Fibroblast of the aortic adventitia (primary cell): ENCODE measurements at places on chromosomes 6 and 20. TPM values are rescaled to one million over a fixed set of nuclear protein-coding genes. Genes with fewer than 3 reads are reported as not detected.

EPHA7 gene
- total RNA-seq, result 0.65 and 1.5 TPM in 2 replicates

FRMD1 gene
- total RNA-seq, result not detected in 2 replicates

COL11A2 gene
- 0.09 and 0.74 TPM in 2 replicates for total RNA-seq

KCNK16 gene
- not detected in 2 replicates for total RNA-seq

CST2 gene
- total RNA-seq, result 0.36 TPM in 1 of 2 replicates, not detected in the other

BYSL gene
- 4.2 and 14.2 TPM in 2 replicates for total RNA-seq

SLC25A27 gene
- total RNA-seq, result 6.2 and 27.3 TPM in 2 replicates

FAM162B gene
- total RNA-seq, result 1.6 TPM in 1 of 2 replicates, not detected in the other

C2 gene
- total RNA-seq, result 4.4 and 48.2 TPM in 2 replicates

YTHDF1 gene
- 24.8 and 28.6 TPM in 2 replicates for total RNA-seq

CRIP3 gene
- total RNA-seq, result not detected in 2 replicates

C6orf132 gene
- 0.63 and 1.4 TPM in 2 replicates for total RNA-seq

PPP1R16B gene
- 0.09 and 0.33 TPM in 2 replicates for total RNA-seq

KIF13A gene
- 53.2 and 86.8 TPM in 2 replicates for total RNA-seq

PCK1 gene
- total RNA-seq, result not detected in 2 replicates

TUBB2B gene
- 0.25 and 2.9 TPM in 2 replicates for total RNA-seq

BPIFA3 gene
- total RNA-seq, result not detected in 2 replicates

RBPJL gene
- total RNA-seq, result not detected in 2 replicates

NR2E1 gene
- total RNA-seq, result not detected in 2 replicates

OPN5 gene
- under 0.01 TPM in 1 of 2 replicates, not detected in the other for total RNA-seq

TRAPPC3L gene
- total RNA-seq, result 0.45 TPM in 1 of 2 replicates, not detected in the other

KCNG1 gene
- 3.0 and 13.3 TPM in 2 replicates for total RNA-seq

DLGAP4 gene
- total RNA-seq, result 9.5 and 19.5 TPM in 2 replicates

TCF21 gene
- 2.9 and 5.0 TPM in 2 replicates for total RNA-seq

FABP7 gene
- not detected in 2 replicates for total RNA-seq

CPNE5 gene
- total RNA-seq, result 0.16 and 0.18 TPM in 2 replicates

TMEM74B gene
- not detected in 2 replicates for total RNA-seq

MCCD1 gene
- not detected in 2 replicates for total RNA-seq

ERVFRD-1 gene
- not detected in 2 replicates for total RNA-seq

GLP1R gene
- total RNA-seq, result not detected in 2 replicates

DNMT3B gene
- total RNA-seq, result 1.1 and 3.3 TPM in 2 replicates

PHACTR1 gene
- 0.49 and 0.99 TPM in 2 replicates for total RNA-seq

ZNF311 gene
- total RNA-seq, result 1.3 and 2.5 TPM in 2 replicates

SLC22A3 gene
- 0.72 and 1.5 TPM in 2 replicates for total RNA-seq

CCM2L gene
- total RNA-seq, result not detected in 2 replicates

MUCL3 gene
- under 0.01 TPM in 1 of 2 replicates, not detected in the other for total RNA-seq

GNMT gene
- 0.25 and 0.36 TPM in 2 replicates for total RNA-seq

ETV7 gene
- 0.09 TPM in 1 of 2 replicates, not detected in the other for total RNA-seq

MYLK4 gene
- 0.72 and 0.98 TPM in 2 replicates for total RNA-seq

SNX21 gene
- total RNA-seq, result 88.8 and 90.7 TPM in 2 replicates

RANBP9 gene
- total RNA-seq, result 21.1 and 35.5 TPM in 2 replicates

ULBP1 gene
- 0.65 and 1.7 TPM in 2 replicates for total RNA-seq

CST4 gene
- total RNA-seq, result not detected in 2 replicates

PROKR2 gene
- total RNA-seq, result not detected in 2 replicates

KCNQ5 gene
- 2.6 and 9.4 TPM in 2 replicates for total RNA-seq

STMND1 gene
- total RNA-seq, result not detected in 2 replicates
